Motor neuron (in vitro differentiated cells): ENCODE measurements at places on chromosomes 3 and 15. TPM values are rescaled to one million over a fixed set of nuclear protein-coding genes. Genes with fewer than 3 reads are reported as not detected.
A peak's percentile ranks its signal among the peaks of the same experiment; 100 is the strongest.

GRCh38 chr15:43420876-43421275, 50.0 kb downstream of the TUBGCP4 start:
- no peak for ATAC-seq

DNA sequence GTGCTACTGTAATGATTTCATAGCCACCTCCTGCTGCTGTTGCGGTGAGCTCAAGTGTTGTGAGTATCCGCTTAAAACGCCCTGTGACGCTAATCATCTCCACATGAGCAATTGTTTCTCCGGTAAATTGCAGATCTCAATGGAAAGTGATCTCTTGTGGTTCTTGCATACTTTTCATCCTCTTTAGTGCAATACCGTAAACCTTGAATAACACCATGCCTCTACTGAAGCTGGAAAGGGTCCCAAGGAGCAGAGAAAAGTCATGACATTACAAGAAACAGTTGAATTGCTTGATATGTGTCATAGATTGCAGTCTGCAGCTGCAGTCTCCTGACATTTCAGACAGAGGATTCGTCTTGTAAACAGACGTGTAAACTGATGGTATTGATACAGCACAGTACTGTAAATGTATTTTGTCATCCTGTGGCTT, 6.0 kb upstream of the CEMIP start:
- peak; percentile 27 for ATAC-seq

- ATAC-seq = no peak
These were observed 88.9 kb downstream of the PTPRG start for GRCh38 chr3:61650276-61650675.

GRCh38 chr3:2856138-2857133, 253.7 kb downstream of the IL5RA start:
- ATAC-seq = no peak

GRCh38 chr3:67030785-67031740, 33.0 kb downstream of the KBTBD8 start:
- ATAC-seq = no peak

Gene ZNF280D
- total RNA-seq = 42.9 and 43.2 TPM in 2 replicates
